ENCODE measurements at places on chromosomes 6 and 20.

DNA sequence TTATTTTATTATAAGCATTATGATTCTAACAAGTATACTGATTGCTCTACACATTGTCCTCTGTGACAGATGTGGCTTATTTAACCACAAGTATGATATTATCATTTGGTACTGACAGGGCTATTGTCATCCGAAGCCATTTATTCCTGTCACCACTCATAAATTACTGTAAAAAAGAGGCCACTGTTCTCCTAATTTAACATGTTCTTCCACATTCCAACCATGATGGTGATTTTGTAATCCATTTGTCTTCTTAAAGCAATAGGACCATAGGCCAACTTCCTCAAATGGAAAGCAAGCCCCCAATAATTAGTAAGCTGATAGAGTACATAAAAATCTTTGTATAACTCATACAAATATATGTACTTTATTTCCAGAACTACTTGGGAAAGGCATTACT is 50.6 kb downstream of the FUT9 start:
- DNase-seq: no peak

DNA sequence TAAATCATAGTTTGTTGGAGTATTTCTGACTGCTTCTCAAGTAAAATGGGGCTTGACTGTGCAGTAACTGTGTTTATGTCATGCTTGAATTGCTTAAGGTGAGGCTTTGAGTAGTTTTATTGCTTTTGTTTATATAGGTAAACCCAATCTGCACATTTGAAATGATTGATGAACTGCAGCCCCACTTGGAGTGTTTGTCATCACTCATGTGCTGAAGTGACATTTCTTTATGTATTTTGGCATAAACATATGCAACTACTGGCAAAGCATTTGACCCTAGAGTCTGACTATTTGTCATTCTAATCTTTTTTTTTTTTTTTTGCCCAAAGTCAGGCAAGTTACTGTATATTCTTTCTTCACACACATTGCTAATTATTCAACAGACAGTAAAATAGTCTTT is 491.4 kb upstream of the POU3F2 start:
- no peak for DNase-seq

DNA sequence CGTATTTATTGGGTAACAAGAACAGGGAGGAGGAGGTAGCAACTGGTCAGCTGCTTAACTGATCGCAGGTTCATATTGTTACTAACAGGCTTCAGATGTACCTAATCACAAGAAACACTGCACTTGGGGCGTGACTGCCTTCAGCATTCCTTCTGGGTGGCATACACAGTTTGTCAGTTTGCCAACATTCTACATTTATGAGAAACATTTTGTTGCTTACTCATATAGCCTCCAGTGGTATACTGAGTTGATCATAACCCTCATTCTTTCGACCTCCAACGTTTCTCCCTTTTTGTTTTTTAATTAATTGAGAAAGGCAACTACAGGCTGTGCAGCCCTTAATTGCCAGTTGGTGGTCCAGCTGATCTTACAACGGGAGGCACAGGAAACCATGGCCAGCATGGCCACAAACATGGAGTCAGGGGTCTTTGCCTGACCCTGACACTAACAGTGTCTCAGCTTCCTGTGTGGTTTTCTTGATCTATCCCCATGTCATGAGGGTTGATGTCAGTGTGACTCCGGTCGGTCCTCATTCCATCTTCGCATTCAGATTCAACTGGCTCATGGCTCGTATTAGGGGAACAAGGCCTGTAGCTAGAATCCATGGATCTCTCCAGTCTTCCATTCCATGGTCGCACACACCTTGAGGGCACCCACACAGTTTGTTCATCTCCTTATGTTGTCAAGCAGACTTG is 9.4 kb downstream of the EPB41L2 start:
- no peak for DNase-seq

DNA sequence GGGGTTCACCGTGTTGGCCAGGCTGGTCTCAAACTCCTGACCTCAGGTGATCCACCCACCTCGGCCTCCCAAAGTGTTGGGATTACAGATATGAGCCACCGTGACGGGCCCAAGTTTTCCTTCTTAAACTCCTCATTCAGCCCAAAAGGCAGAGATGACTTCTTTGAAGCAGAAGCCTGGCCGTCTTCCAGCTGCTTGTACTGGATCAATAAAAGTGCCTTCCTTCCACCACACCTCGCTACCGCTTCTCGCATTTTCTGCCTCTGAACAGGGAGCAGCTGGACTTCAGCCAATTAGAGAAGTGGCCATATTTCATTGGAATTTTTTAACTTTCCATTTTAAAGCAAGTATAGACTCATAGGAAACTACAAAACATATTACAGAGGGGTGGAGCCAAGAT is 241.1 kb downstream of the PREX1 start:
- no peak for DNase-seq

DNA sequence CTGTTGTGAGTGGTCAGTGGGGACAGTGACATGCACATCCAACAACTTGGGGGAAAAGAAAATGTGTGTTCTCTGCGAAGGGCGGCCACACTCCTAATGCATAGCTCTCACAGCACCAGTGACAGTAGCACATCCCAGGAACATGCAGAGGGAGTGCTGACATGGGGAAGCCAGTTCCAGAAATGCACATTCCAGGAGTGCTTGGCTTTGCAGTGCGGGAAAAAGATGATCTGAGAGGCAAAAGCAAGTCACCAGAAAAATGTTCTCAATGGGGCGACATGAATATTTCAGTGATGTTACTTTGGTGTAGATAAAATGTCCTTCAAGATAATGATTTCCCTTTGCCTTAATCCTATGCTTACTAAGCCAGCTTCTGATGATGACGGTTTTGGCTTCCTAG is 42.9 kb upstream of the PDE10A start:
- DNase-seq: no peak
